ENCODE measurements at places on chromosomes 2 and 18.

DNA sequence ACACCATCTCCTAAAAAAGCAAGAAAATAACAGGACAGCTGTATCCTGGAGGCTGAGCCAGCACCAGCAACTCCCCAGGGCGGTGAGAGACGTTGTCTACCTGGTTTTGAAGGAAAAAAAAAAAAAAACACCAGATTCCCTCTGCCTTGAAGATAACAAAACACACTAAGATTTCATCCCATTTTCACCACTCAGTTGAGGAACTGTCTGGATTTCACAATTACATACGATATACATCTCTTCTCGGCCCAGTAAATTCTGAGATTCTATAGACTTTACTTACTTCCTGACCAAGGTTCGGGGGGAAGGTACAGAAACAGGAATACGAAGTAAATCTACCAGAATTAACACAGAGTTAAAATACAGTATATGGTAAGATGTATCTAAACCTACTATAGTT, 8.5 kb downstream of the ZNF516 start:
- DNase-seq, result no peak

GRCh38 chr2:104704496-104705245, 149.2 kb upstream of the POU3F3 start:
- no peak for DNase-seq

- DNase-seq, result no peak
These were observed 25.1 kb downstream of the MEIS1 start for GRCh38 chr2:66460031-66460430.

DNA sequence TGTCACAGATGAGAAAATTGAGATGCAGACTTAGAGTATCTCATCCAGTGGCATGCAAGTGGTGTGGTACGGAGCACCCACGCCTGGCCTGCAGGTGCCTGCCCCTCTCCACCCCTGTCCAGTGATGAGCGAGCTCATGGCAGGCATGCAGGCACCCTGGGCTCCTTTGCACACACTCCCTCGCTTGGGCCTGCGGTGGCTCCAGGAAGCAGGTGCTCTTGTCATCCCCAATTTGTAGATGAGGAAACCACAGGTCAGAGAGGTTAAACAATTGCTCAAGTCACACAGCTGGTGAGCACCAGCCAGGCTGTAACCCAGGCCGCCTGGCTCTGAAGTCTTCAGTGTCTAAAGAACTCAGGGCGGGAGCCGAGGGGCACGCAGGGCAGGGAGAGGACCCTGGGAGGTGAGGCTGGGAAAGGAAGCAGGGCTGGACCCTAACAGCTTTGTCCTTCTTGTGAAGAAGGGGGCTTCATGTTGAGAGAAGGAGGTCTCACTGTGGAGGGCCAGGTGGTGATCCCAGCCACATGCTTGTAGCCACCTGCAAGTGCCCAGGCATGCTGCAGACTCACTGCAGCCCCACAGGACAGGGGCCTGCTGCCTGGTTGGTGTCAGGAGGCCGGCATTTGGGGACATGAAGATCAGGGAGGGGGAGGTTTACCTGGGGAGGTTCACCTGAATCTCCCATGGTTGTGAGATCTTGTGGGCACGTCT, 166.2 kb downstream of the SH3RF3 start:
- DNase-seq, result no peak

DNA sequence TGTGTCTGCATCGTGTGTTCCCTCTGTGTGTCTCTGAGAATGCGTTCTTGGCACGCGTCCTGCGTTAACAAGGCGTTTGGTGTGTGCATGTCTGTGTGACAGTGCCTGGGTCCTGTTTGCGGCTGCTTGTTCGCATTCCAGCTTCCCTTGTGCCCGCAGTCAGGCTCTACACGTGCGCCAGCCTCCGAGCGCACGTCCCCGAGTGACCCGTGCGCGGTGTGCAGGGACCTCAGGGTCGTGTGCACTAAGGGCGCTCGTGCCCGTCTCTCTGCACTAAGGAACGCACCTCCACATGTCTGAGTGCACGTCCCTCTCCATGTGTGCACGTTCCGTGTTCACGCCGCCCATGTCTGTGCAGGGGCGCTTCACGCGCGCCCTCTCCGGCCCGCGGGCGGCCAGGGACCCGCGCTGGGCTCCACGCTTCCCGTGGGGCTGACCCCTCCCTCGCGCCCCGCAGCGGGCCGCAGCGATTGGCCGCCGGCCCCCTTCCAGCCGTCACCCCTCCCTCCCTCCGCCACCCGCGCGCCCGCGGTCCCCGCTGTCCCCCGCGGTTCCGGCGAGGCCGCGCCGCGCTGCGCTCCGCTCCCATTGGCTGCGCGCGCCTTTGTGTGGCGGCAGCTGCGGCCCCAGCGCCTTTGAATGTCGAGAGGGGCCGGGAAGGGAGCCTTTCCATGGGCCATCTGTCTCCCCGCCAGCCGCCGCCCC, 229.4 kb downstream of the HAUS1 start:
- no peak for DNase-seq

- DNase-seq, result no peak
These were observed 508.3 kb downstream of the TSN start for GRCh38 chr2:122263746-122264145.

All from adrenal gland (tissue), 19 donors.